ENCODE measurements at places on chromosomes 3 and 15.

DNA sequence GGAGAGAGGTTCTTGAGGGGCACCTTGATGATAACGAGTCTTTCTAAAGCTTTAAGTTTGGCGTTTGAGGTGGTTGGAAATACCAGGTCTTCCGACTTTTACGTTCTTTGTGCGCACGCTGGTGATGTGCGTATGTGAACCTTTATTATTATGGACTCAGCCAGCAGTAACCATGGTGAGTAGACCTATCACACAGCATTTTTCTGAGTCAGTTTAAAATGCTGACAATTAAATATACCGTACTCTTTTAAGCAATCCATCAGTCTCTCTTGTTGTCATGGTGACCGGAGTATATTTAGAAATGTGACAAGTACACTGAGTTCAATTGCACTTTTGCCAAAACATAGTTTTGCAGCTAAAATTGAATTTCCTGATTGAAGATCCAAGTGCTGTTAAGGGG is 172.2 kb downstream of the LPP start:
- no peak for DNase-seq

GRCh38 chr15:49815950-49816349 is 195.1 kb downstream of the DTWD1 start:
- DNase-seq: no peak

GRCh38 chr15:85406916-85407315 is 26.5 kb downstream of the AKAP13 start:
- DNase-seq: no peak

DNA sequence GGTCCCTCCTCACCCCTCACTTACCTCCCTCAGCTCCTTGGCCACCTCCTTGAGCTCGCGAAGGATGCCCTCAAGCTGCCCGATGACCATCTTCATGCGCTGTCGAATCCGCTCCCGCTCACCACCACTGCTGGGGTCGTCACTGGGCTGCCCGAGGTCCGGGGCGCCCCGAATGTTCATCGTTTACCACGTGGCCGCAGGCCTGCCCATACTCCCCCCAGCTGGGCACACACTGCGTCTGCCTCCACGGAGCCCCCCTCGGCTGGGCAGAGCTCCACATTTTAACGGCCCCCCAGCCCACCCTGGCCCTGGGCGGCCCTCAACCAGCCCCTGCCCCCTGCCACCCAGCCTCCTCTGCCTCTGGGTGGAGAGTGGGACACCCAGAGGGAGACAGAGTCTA is 2.2 kb downstream of the INSYN1 start:
- no peak for DNase-seq

GRCh38 chr3:90095811-90096210 is 988.4 kb downstream of the EPHA3 start:
- DNase-seq: no peak

DNA sequence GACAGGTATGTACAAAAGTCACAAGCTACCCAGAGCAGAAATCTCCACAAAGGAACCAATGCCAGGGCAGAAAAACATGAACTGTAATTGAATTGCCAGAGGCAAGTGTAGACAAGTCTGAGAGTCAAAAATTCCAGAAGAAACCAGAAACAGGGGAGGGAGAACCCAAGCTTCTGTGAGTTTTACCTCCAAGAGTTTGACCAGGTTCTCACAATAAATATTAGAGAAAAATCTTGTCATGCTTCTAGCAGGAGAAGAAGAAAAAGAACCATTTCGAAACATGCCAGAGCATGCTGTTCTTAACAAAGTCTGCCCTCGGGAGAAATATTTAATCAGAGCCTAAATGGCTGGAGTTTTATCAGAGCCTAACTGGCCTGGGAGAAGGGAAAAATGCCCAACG is 32.5 kb upstream of the AP3B2 start:
- DNase-seq: no peak

DNA sequence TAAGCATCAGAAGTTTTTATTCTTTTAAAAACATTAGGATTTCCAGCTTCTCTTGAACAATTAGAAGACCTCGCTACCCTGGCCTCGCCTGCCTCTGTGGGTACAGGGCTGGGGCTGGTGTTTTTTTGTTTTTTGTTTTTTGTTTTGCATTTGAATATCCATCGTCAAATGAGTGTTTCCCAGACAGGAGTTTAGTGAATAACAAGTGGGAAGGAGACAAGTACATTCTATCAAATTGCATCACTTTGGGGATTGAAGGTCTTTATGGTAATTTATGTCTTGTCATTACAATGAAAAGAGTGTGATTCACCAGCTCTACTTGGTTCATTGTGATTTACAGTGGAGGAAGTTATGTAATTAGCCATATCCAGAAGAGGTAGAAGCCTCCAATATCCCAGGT is 161.1 kb upstream of the UBE2E1 start:
- DNase-seq: no peak

GRCh38 chr3:14861031-14861430 is 42.3 kb downstream of the FGD5 start:
- no peak for DNase-seq

DNA sequence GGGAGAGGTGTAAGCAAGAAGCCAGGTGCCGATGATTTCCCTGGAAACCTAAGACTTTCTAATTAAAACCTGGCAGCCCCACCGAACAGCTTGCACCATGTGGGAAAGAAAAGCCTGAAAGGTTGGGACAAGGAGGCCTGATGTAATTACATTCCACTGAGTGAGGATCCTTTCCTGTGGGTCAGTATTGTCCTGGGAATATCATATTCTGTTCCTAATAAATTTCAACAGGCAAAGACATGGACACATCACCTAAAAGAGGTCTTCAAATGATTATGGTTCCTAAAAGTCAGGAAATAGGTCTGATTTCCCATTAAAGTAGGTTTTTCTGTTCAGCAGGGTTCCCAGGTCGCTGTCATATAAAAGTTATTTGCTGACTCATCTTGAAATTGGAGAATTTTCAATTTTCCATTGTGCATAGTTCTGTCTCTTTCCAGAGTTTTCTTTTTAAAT is 58.5 kb downstream of the DUT start:
- DNase-seq: no peak

DNA sequence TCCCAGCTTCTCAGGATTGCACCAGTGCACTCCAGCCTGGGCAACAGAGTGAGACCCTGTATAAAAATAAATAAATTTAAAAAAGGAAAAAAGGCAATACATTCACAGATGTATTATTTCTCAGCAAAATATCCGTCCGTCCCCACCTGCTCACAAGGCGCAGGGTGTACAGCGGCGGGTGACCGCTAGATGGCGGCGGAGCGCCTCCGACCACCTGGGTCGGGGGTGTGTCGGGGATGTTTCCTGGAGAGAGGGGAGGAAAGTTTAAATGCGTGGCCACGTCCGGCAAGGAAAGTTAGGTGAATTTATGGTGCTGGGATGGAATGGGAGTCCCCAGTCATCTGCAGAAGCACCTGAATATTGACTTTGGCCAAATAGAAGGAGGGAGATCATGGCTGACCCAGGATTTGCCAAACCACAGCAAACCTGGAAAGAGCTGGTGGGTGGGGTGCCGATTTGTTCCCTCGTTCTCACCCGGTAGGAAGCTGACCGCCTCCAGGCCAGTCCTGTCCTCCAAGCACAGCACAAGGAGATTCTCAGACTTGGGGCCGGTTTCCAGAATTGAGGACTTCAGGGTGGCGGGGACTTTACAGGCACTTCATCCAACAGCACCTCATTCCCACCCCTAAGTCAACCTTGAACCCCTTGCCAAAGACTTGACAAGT is 88.3 kb downstream of the TMEM266 start:
- DNase-seq: peak; percentile 1

- no peak for DNase-seq
Measured at GRCh38 chr15:95106801-95107200, 875.4 kb downstream of the MCTP2 start.

- DNase-seq: no peak
Measured at GRCh38 chr3:137294839-137295238, 337.1 kb downstream of the IL20RB start.

DNA sequence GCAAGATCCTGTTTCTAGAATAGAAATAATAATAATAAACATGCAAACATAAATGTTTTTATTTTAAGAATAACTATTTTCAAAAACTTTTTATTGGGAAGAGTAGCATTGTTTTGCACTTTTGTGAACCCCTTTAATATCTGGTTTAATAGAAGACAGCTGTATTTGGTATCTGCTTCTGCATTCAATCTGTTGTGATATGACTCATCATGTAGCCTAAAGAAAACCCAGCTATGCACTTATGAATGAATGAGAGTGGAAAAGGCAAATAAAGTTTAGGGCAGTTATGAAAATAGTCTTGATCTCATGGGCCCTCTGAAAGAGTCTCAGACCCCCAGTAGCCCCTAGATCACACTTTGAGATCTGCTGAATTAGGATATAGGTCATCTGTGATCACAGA is 100.4 kb upstream of the PPP2R3A start:
- DNase-seq: no peak

DNA sequence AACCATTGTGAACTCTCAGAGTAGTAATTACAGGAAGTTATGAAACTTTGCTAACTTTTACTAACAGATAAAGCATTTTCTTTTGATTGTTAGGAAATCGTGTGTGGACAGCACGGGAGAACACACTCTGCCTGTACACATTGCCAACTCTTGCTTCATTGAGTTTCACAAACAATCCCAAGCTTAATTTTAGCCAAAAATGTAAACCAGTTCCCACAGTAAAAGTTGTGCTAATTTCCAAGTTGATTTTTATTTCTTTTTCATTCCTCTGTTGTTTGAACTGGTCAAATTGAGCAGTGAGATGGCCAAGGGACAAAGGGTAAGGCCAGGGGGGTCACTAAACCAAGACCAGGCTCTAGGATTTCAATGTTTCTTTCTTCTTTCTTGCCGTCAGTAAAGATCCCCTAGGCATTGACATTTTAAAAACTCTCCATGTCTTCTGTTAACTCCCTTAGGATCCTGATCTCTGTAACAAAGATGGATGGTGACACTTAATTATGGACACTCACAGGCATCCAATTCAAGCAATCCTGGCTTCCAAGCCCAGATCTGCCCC is 414.9 kb downstream of the RBMS3 start:
- no peak for DNase-seq

- no peak for DNase-seq
Measured at GRCh38 chr3:151037746-151038477, 47.6 kb upstream of the MED12L start.

DNA sequence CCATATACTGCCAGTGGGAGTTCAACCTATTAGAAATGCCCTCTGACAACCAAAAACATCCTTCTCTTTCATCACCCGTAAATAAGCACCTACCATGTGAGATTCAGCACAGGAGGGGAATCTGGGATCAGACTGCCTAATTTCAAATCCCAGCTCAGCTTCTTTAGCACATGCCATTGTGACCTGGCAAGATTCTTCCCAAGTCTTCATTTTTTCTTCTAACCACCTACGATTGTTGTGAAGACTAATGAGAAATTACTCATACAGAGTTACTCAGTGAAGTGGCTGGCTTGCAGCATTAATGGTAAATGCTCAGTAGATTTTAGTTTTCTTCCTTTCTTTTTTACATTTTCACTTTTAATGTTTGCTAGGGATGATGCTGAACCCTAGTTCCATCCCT is 176.7 kb downstream of the PDZRN3 start:
- DNase-seq: no peak

GRCh38 chr3:168094580-168094876 is 1.2 kb downstream of the GOLIM4 start:
- DNase-seq: no peak

DNA sequence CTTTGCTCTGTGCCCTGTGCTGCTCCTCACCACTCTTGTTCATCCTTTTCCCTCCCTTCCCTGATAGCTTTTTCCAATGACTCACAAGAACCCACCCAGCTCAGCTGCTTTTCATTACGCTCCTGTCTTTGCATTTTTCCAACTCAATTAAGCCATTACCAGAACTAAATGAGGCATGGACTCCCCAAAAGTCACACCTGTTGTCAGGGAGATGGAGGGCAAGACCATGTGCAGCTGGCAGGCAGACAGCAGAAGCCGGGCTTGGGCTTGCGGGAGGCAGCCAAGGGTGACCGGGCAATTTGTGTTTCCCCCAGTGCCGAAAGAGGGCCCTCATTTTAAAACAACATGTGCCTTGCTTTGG is 64.3 kb downstream of the CASR start:
- DNase-seq: no peak

DNA sequence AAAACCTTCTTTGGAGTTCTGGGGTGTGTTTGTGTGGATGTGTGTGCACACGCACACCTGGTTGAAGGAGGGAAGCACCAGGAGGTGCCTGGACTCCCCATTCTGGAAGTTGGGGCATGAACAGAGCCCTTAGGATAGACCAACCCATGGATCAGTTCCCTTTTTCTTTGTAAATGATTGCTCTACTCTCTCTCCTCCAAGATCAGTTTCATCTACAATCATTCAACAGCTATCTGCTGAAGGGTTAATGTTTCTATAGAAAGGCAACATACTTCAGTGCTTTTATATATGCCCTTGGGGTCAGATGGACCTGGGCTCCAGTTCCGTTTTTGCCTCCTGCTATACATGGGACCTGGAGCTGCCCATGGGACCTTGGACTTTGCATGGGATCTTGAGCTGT is 352.1 kb upstream of the CFAP20DC start:
- no peak for DNase-seq

- DNase-seq: no peak
Measured at GRCh38 chr3:189629803-189630455, 1.3 kb upstream of the TP63 start.

DNA sequence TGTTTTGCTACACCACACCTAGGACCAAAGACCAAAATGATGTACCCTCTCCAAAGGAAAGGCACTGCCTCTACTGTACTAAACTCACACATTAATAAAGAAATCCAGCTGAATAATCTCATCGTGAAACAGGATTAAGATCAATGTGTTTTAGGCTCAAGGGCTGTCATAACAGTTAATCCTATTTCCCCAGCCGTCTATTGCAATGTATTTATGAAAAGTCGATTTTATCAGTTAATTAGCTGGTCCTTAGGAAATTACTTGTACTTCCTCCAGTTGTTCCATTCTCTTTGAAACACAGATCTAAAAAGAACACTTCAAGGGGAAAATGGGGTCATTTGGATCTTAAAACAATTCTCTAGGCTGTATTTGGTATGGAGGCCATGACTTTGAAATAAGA is 8.5 kb downstream of the ETV5 start:
- no peak for DNase-seq

GRCh38 chr3:114418724-114419543 is 125.1 kb downstream of the TIGIT start:
- DNase-seq: no peak

DNA sequence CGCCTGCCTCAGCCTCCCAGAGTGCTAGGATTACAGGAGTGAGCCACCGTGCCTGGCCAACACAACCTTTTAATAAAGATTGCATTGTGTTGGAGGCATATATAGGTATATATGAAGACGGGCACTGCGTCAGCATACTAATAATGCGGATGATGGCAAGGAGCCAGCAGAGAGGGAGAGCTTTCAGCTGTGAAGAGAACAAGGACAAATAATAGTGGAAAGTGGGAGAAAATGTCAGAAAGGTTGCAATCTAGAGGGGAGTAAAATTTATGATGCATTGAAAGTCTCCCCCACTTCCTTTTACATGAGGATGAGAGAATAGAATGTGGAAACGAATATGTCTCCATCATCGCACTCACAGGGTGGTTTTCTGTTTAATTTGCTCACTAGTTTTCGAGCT is 170.5 kb upstream of the TBL1XR1 start:
- DNase-seq: no peak

GRCh38 chr3:141049681-141050080 is 1.5 kb upstream of the SPSB4 start:
- no peak for DNase-seq
